ENCODE measurements at places on chromosomes 12 and 14.

- no peak for DNase-seq
Observed at GRCh38 chr12:12408265-12408690, 51.4 kb downstream of the BORCS5 start.

DNA sequence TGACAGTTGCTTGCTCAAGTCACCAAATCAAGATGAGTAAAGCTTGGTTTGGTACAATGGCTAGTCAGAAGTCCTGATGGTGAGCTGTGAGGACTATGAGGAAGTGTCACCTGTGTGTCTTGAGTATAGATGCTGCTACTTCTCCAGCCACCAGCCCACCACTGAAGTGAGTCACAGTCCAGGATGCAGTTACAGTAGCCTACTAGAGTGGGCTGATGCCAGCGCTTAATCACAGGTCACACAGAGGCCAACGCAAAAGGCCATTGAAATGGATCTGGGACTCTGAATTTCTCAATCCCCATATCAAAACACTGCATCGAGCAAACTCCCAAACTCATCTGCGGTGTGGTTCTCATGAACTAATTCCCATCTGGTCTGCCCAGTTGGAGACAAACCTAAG, 223.1 kb downstream of the ANO6 start:
- no peak for DNase-seq

- DNase-seq: no peak
Observed at GRCh38 chr12:109655578-109655977, 58.0 kb upstream of the FAM222A start.

GRCh38 chr12:83666690-83667089, 980.0 kb downstream of the TMTC2 start:
- DNase-seq: no peak

DNA sequence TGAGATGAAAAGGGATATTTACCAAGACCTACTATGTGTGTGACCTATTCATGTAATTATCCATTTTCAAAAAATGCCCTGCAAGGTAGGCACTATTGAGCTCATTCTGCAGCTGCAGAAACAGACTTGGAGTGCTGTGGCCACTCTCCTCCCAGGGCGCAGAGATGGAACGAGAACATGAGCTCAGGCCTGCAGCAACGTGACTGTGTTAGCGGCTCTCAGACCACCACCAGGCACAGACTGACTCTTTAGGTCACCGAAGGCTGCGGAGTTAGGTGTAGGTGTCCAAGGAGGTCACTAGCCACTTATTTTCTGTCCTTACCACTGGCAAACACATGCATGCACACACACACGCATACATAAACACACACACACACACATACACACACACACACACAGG, 271.4 kb upstream of the DIO3 start:
- no peak for DNase-seq

DNA sequence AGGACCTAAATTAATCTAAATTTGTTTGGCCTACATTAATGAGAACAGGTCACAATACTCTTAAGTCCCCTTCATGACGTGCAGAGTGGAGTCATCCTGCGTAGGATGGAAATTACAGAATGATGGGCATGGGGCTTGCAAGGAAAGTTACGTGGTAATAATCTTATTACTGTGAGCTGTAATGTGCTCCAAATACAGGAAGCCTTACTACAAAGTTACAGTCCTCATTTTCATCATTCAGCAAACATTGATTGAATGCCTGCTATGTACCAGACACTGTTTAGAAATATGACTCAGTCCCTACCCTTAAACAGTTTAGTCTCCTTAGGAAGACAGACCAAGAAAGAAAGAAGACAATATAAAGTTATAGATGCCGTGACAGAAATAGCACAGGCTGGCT, 9.4 kb downstream of the HIGD1C start:
- no peak for DNase-seq

- DNase-seq: no peak
Observed at GRCh38 chr14:76846331-76847047, 20.3 kb downstream of the LRRC74A start.

- no peak for DNase-seq
Observed at GRCh38 chr12:2984698-2985097, 25.5 kb downstream of the TEAD4 start.

- no peak for DNase-seq
Observed at GRCh38 chr14:101374373-101375338, 186.6 kb upstream of the DIO3 start.

DNA sequence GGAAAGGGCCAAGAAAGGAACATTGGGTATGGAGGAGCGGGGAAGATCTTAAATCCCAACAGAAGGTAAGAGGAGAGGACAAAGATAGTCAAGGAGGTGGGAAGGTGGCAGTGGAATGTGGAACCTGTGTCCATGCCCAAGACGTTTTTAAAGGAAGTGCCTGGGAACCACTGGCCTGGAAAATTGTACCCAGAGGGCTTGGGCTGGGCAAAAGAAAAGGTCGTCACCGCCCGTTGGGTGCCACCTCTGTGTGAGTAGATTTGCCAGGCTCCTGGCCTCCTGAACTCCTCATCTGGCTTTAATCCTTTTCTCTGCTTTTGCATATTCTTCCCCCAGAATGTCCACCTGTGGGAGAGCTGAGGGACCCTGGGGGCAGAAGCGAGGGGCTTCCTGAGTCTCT, 32.6 kb downstream of the JDP2 start:
- DNase-seq: no peak

DNA sequence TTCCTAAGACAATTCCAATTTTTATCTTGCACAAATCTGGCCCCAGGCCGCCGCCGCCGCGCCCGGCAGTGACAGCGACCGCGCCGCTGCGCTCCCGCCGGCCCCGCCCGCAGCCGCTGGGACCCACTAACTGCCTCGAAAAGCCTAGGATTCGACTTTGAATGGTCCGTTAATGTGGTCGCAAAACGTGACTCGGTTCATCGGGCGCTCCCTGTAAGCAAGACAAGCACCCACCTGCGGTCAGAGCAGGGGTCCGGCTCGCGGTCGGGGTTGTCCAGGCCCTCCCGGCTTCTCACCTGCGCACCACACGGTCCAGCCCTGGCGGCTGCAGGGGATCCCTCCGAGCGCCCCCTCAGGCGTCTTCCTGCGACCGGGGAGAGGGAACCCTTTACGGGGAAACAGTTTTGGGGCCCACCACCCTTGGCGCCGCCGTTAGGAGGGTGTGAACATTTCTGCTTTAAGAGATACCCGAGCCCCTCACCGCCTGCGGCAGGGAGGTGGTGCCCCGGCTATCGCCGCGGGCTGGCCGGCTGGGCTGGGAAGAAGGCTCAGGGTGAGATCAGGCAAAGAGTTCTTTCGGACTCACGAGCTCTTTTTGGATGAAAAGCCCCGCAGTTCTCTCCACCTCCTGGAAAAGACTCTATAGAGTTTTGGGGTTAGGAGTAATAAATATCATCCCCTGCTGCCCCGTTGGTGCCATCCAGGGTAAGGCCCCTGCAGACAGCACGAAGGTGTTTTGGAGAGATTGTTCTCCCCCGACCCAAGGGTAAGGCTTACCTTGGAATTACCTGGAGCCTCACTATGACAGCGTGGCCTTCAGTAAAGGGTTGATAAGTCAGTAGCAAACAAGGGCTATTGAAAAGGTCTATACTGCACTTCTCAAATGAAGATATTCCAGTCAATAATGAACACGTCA, 13.6 kb upstream of the FOXJ2 start:
- no peak for DNase-seq

GRCh38 chr14:94046696-94047250, 20.6 kb downstream of the OTUB2 start:
- no peak for DNase-seq

GRCh38 chr14:93146119-93146518, 30.4 kb upstream of the ITPK1 start:
- no peak for DNase-seq

GRCh38 chr14:99937475-99938244, 127.6 kb upstream of the EVL start:
- DNase-seq: no peak

- no peak for DNase-seq
Observed at GRCh38 chr12:48681399-48681709, 684 bp downstream of the KANSL2 start.

GRCh38 chr14:90730206-90730766, 85.9 kb downstream of the TTC7B start:
- DNase-seq: no peak

GRCh38 chr12:118813778-118814357, 167.5 kb upstream of the SRRM4 start:
- no peak for DNase-seq

Measured in activated effector memory CD4-positive, alpha-beta T cell treated with Interleukin-2 at 50 U/mL for 16 hours (primary cell).